A673 (cell line): ENCODE measurements at places on chromosomes 12 and 14. TPM values are rescaled to one million over a fixed set of nuclear protein-coding genes. Genes with fewer than 3 reads are reported as not detected.

The FAM216A gene
- total RNA-seq: 14.0 and 17.5 TPM in 2 replicates

The EEF1AKMT3 gene
- 5.3 and 7.4 TPM in 2 replicates for total RNA-seq

The NRL gene
- total RNA-seq: 1.6 and 1.9 TPM in 2 replicates

The CSRP2 gene
- 46.6 and 59.6 TPM in 2 replicates for total RNA-seq

The TAS2R42 gene
- total RNA-seq: not detected in 2 replicates

The SEL1L gene
- 52.5 and 56.6 TPM in 2 replicates for total RNA-seq

The C14orf132 gene
- 8.3 and 13.0 TPM in 2 replicates for total RNA-seq

The MYO1H gene
- not detected in 2 replicates for total RNA-seq

The GALNT6 gene
- 0.24 and 0.26 TPM in 2 replicates for total RNA-seq

The TAS2R20 gene
- total RNA-seq: 2.7 and 3.0 TPM in 2 replicates

The PEX5 gene
- total RNA-seq: 36.9 and 42.7 TPM in 2 replicates

The IRF2BPL gene
- total RNA-seq: 51.2 and 55.9 TPM in 2 replicates

The FAM186B gene
- total RNA-seq: 0.19 and 0.20 TPM in 2 replicates
